Activated CD4-positive, alpha-beta T cell treated with anti-CD3 and anti-CD28 coated beads for 36 hours (primary cell): ENCODE measurements at places on chromosomes 7 and 10. TPM values are rescaled to one million over a fixed set of nuclear protein-coding genes. Genes with fewer than 3 reads are reported as not detected.

Gene TRIM73
- 3.6 TPM for total RNA-seq

Gene TMEM229A
- not detected for total RNA-seq

Gene GPR85
- not detected for total RNA-seq

Gene PANK1
- total RNA-seq, result 3.2 TPM
